ENCODE measurements at places on chromosomes 2 and 18.

GRCh38 chr2:75416420-75417342 is 144.1 kb downstream of the EVA1A start:
- DNase-seq, result peak; percentile 28

DNA sequence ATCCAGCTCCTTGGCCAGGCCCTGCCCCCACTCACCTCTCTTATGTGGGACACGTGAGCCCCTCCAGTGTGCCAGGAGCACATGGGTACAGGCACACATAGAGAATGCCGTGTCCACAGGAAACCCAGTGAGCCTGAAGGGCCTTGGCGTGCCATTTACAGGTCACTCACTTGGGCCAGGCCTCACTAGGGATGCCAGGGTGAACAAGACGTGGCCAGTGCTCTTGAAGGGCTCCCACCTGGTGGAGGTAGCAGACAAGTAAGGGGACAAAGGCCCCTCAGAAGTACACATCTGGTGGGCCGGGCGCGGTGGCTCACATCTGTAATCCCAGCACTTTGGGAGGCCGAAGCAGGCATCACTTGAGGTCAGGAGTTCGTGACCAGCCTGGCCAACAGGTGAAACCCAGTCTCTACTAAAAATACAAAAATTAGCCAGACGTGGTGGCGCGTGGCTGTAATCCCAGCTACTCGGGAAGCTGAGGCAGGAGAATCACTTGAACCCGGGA is 15.1 kb upstream of the C1QL2 start:
- no peak for DNase-seq

DNA sequence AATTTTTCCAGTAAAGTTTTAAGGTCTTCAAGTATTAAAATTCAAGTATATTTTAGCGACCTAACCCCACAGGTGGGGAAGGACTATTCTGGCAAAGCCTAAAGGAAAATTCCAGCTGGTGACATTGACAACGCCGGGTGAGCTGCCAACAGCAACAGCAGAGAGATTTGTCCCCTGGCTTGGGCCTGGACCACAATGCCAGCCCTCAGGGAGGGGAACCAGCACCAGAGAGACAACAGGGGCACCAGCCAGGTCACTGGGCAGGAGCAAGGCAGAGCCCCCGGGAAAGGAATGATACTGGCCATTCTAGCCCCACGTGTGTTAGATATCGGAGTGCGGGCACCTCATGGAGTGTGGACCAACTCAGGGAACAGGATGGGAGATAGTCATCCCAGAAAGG is 95.7 kb downstream of the ARMC9 start:
- no peak for DNase-seq

GRCh38 chr2:179927041-179927440 is 65.6 kb upstream of the ZNF385B start:
- no peak for DNase-seq

GRCh38 chr2:234019896-234020295 is 30.6 kb upstream of the SPP2 start:
- DNase-seq, result no peak

DNA sequence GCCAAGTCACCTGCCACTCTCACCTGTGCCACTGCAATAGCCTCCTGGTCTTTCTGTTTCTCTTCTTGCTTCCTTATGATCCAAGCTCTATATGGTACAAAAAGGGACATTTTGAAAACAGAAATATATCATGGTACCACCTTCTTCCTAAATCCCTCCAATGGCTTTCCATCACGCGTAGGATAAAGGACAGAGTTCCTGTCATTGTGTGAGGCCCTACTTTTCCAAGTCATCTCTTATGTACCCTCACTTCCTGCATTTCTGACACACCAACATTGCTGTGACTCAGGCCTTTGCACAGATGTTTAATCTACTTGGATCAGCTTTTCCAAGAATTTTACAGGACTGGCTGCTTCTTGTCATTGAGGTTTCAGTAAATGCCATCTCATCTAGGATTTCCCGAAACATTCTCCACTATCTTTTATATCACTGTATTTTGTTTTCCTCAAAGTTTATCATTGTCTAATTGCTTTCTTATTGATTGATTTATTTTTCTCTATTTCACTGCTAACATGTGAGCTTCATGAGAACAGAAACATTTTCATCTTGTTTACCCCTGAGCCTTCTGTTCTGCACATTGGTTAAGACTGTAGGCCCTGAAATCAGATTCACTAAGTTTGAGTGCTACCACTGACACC is 426.1 kb upstream of the FANCL start:
- no peak for DNase-seq

DNA sequence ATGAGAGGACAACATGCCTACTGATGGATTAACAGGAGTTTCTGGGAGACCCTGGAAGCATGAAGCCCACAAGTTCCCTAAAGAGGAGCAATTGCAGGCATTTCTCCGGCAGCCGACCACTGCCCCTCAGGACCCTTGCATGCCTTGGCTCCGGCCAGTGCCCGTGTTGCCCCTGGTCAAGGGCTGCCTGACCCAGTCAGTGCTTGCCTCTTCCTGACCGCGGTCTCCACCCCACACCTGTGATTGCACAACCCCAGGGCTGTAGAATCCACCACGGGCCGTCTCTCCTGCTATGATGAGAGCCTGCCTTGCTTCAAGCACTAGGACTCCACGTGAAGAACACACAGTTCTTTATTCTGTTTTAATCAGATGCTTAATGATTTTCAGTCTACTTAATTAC is 127.5 kb downstream of the GLI2 start:
- no peak for DNase-seq

DNA sequence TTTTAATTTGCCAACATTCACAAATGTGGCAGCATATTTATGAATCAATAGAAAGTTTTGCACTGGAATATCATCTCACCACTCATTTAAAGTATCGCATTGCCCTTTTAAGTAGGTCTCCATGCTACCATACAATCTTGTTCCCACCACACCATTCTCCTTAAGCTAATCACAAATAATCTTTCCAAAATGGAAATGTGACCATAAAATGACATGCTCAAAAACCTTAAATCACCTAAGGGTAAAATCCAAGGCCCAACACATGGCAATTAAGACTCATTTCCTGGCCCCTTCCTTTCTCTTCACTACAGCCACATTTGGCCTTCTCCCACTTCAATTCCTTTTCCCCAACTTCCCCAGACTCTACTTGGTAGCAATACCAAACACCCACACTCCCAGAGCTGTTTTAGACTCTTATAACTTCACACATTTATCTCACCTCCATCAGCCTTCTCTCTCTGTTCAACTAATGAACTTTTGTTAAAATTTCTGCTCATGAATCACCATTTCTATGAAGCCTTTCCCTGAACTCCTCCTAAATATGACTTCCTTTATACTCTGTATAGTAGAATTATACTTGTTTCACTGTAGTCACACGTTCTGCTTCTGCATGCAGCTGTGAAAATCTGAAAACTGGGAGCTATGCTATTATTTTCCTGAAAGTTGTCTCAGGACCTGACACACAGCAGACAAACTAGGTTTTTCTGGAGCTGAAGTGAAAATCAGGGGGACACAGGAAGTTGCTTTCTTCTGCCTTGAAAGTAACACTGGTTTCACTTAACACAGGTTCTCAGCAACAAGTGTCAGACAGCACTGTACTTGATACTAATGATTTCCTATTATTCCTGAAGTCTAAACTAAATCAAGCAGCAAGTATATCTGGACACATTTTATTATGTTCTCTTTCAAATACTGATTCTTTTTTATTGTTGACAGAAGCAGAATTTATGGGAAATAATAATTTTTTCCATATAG is 303.9 kb downstream of the ZEB2 start:
- no peak for DNase-seq

DNA sequence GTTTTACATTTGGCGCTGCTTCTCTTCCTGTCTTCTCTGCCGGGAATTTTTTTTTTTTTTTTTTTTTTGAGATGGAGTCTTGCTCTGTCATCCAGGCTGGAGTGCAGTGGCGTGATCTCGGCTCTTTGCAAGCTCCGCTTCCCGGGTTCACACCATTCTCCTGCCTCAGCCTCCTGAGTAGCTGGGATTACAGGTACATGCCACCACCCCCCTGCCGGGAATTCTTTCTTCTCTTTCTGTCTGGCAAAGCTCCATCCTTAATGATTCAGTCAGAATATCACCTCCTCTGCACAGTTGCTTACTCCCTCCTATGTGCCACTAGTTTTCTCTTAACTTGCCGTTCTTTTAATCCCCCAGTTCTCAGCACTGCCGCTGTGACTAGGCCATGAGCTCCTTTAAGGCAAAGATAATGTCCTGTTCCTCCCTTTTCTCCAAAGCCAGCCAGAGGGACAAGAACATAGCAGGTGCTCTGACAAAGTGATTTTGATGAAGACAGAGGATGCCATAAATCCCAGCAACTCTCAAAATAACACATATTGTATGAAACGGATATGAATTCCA is 112.1 kb upstream of the LRATD1 start:
- DNase-seq, result no peak

Measured in erythroblast (primary cell).